Stimulated activated CD4-positive, alpha-beta T cell treated with anti-CD3 and anti-CD28 coated beads, TNF-alpha, amount 100 ng/mL, for 4 hours (primary cell): ENCODE measurements at places on chromosomes 12 and 14.

GRCh38 chr14:75156901-75157300 lies 19.5 kb downstream of the TMED10 start:
- no peak for DNase-seq

- no peak for DNase-seq
These were observed 38.4 kb upstream of the MANSC4 start for GRCh38 chr12:27818401-27818918.

DNA sequence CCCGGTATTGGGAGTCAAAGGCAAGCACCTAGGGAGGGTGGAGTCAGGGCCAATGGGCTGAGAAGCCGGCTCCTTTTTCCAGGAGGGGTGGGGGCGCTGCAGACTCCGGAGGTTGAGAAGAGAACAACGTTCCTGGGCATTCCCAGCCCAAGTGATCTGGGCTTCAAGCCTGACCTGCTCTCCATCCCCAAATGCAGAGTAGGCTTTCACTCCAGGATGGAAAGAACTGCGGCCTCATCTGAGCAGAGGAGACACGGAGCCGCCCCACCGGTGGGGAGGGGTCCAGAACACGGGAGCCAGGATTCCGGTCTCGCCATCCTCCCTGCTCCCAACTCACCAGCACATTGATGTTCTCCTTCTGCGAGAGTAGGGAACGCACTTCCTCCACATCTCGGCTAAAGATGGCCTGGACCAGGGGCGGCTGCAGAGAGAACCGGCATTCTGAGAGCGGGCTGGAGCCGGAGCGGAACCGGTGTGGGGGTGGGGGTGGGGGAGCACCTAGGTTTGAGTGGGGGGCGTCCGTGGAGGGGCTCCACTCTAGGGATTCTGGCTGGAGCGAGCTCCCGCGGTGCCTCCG lies 605 bp downstream of the ANKRD52 start:
- no peak for DNase-seq

DNA sequence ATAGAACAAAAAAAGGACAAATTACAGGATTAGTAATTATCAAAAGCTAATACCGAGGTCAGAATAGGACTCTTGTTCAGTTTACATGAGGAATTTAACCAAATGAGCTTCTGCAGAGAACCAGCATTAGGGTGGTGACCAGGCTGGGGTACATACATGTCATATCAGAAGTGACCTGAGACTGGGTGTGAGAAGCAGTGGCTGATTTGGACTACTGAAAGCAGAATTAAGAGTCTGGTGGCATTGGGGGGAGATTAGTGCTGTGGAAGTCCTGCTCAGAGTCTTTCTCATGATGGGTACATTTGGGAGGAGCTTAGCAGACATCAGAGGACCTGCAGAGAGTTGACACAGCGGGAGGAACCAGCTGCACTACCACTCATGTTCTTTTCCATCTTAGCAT lies 21.7 kb downstream of the TRAF3 start:
- DNase-seq = no peak

GRCh38 chr14:35578639-35579038 lies 44.7 kb downstream of the INSM2 start:
- no peak for DNase-seq

DNA sequence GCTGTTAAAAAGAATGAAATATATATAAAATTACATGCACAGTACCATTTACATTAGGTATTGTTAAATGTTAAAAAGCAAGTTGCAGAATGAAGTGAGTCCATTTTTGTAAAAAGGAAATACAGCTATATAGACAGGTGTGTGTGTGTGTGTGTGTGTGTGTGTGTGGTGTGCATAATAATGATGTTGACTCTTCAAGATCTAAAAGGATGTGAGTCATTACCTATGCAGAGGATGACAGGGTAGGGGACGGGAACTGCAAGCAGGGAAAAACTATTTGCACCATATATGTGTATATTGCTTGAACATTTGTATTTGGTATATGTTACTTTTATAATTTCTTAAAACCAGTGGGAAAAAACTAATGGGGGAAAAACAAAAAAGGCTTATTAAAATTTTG lies 3.1 kb downstream of the C14orf39 start:
- no peak for DNase-seq

GRCh38 chr12:49000346-49000745 lies 1.2 kb upstream of the DDN start:
- no peak for DNase-seq

DNA sequence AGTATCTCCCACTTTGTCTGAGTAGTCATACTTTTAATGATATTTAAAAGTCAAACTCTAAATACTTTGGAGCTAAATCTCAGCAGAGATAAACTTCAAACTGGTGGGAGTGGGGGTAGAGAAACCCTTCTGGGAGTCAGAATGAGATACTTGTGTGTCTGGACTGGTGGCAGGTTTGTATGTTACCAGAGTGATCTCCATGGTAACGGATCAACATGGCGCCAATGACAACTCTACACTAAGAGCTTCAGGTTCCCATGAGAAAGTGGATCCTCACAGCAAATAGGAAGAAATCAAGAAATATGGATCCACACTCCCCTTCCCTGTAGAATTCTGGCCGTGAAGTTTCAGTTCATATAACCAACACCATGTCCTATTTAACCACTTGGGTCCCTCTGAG lies 121.9 kb downstream of the ETV6 start:
- DNase-seq = no peak

- no peak for DNase-seq
These were observed 48.0 kb downstream of the ARF6 start for GRCh38 chr14:49940808-49941421.

DNA sequence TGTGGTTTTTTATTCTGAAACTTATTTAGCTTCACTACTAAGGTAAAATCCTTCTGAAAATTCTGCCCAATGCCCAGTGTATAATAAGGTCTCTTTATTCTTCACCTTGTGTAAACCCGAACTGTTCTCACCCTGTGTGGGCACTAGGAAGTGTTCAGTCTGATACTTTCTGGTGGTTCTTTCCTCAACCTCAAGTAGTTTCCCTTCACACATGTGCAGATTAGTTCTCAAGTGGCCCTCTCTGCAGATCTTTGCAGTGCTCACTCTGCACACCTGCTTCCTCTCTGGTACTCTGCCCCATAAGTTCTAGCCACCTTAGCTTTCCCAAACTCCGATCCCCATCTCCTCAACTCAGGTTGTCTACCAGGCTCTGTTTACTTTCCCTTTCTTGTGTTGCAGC lies 61.6 kb downstream of the RAD51B start:
- DNase-seq = no peak

GRCh38 chr14:81766321-81766915 lies 232.8 kb upstream of the SEL1L start:
- no peak for DNase-seq

- DNase-seq = no peak
These were observed 60.9 kb downstream of the SVOP start for GRCh38 chr12:108959748-108960655.

GRCh38 chr14:91142214-91142668 lies 28.4 kb downstream of the DGLUCY start:
- no peak for DNase-seq

- DNase-seq = peak; percentile 70
These were observed 3.7 kb downstream of the UNC119B start for GRCh38 chr12:120713861-120714482.

GRCh38 chr12:131363841-131364495 lies 346.9 kb upstream of the SFSWAP start:
- DNase-seq = no peak

GRCh38 chr14:81859046-81859445 lies 325.4 kb upstream of the SEL1L start:
- no peak for DNase-seq

DNA sequence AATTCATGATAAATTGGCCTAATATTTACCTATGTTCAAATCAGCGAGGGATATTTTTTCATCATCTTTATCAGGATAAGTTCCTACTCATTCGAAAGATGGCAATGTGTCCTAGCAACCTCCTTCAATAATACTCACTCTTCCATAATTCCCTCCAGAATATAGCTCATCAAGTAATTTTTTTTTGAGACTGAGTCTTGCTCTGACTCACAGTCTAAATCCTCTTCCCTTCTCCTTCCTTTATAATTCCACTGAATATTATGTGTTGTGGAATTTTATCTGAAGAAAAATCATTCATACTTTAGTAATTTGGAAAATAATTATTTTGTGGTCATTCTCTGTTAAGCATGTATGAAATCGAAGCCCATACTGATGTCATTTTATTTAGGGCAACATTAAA lies 663.8 kb downstream of the FLRT2 start:
- DNase-seq = no peak

DNA sequence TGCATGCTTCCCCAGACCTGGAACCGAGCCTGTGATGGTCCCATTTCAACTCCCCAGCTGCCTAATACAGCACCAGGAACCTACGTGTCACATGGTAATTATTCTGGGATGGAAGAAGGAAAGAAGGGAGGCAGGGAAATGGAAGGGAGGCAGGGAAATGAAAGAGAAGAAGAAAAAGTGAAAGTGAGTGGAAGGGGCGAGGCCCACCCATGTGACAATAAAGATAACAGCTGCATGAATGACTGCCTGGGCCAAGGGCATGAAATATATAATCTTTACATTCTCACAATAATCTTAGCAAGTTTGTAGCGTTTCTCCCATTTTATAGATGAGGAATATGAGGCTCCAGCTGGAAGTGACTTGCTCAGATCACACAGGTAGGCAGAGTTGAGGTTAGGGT lies 245.0 kb upstream of the PWP1 start:
- DNase-seq = no peak

- DNase-seq = no peak
These were observed 52.8 kb upstream of the ELK3 start for GRCh38 chr12:96141216-96141912.
